ENCODE measurements at places on chromosomes 11 and 22. TPM values are rescaled to one million over a fixed set of nuclear protein-coding genes. Genes with fewer than 3 reads are reported as not detected.

PICALM gene
- total RNA-seq: 152 TPM

- DNase-seq: no peak
Observed at GRCh38 chr11:78201096-78201818, 12.5 kb downstream of the USP35 start.

- peak; percentile 60 for DNase-seq
Observed at GRCh38 chr22:41417622-41418390, 28.8 kb downstream of the TOB2 start.

- peak; percentile 89 for DNase-seq
Observed at GRCh38 chr11:66579017-66579606, 10.7 kb upstream of the CTSF start.

- DNase-seq: no peak
Observed at GRCh38 chr11:33618351-33618710, 82.3 kb downstream of the C11orf91 start.

CRYBA4 gene
- not detected for total RNA-seq

GRCh38 chr22:49310354-49310753 lies 517.3 kb downstream of the BRD1 start:
- DNase-seq: no peak

CASP1 gene
- 9.9 TPM for total RNA-seq

- no peak for DNase-seq
Observed at GRCh38 chr11:62976109-62976508, 8.7 kb downstream of the SLC22A6 start.

GRCh38 chr11:34191578-34191977 lies 86.1 kb downstream of the NAT10 start:
- DNase-seq: no peak

DNA sequence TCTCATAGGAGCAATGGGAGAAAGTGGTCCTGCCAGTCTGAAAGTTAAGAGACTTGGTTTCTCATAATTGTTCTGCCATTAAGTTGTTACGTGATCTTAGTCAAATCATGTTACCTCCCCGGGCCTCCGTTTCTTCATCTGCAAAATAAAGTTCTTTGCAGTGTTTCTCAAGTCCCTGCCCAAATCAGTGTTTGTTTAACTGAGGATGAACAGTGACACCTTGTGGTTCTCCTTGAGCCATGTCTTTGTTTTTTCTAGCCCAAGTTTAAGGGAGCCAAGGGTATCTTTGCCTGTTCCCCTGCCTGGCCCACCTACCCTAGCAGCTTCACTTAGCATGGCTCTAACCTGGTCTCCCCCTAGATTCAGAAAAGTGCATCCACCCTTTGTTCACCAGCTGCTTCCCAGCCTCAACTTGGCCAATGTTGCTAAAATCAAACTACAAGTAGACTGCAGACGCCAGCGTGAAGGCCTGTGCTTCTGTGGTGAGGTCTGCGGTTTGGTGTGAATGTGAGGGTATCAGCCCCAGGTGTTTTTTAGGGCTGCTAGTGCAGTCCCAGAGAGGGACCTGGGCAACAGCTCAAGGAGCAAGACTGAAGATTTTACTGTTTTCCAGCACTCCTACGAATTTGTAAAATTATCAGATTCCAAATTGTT lies 35.5 kb downstream of the FZD4 start:
- no peak for DNase-seq

DNA sequence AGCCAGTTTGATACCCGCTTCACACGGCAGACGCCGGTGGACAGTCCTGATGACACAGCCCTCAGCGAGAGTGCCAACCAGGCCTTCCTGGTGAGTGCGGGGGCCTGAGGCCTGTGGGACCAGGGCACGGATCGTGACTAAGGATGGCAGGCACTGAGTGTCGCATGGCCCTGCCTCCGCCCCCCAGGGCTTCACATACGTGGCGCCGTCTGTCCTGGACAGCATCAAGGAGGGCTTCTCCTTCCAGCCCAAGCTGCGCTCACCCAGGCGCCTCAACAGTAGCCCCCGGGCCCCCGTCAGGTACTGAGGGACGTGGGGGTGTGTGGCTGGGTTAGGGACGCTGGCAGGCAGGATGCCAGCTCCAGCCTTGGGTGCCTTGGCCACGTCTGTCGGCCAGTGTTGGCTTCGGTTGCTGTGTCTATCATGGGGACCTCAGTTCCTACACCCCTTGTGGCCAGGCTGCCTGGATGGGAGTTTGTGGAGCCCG lies 3.0 kb downstream of the PTPRCAP start:
- no peak for DNase-seq

DNA sequence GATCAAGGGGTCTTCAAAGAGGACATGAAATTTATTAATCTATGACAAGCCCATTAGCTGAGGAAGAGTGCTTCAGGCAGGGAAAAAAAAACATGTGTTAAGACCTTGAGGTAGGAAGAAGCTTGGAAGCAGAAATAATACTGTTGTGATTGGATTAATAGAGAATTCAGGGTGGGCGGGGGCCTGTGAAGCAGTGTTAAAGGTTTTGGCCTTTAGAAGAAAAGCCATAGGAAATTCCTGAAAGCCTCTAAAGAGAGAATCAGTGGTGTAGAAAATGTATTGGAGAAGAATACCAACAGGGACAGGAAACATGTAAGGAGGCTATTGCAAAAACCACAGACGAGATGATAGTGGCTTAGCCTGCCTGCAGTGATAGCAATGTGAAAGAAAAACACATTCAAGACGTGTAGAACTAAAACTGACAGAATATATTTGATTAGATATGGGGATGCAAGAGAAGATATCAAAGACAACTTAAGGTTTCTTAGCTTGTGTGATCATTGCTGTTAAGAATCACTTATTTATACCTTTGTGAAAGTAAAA lies 404.4 kb upstream of the ANO3 start:
- DNase-seq: no peak

- no peak for DNase-seq
Observed at GRCh38 chr11:75337195-75337654, 14.2 kb downstream of the ARRB1 start.

GRCh38 chr11:114399490-114400215 lies 658 bp downstream of the C11orf71 start:
- peak; percentile 63 for DNase-seq

DNA sequence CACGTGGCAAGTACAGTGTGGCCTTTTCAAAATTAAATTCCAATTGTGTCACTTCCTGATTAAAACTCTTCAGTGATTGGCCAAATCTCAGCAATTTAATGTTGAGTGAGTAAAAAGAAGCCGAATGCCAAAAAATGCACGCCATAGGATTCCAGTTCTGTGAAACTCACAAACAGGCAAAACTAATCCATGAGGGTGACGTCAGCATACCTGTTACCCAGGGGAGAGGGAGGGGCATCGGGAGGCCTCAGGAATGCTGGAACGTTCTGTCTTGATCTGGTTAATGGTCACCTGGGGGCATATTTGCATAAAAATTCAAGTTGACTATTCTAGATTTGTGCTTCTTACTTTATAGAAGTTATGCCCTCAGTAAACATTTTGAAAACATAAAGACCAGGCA lies 39.9 kb upstream of the RAB1B start:
- peak; percentile 57 for DNase-seq

PNPLA5 gene
- not detected for total RNA-seq

DNA sequence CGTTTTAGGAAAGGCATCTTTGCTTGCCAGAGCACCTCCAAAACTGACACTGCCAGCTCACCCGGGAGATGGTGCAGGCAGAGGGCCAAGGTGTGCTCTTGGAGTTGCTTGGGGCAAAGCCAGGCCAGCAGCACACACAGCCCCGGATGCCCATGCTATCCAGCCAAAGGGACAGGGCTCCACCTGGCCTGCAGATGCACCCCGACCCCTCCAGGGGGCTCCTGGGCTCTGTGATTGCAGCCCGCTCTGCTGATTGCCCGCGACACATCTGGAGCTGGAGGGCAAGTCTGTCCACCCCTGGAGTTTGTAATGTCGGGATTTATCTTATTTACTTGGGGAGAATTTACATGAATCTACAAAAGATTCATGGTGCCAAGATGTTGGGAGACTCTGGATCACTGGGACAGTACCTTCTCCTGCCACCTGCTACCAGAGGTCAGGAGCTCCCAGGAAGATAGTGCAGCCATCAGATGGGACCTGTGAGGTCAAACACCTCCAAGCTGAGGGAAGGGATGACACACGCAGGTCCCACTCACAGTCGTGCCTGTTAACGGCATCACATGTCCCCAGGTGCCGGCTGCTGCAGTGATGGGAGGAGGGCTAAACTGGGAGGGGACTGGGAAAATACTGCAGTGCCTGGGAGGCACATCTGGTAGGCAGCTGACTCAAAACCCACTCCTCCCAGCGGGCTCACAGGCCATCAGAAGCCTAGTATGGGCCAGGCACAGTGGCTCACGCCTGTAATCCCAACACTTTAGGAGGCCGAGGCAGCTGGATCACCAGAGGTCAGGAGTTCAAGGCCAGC lies 17.2 kb downstream of the CBX7 start:
- DNase-seq: peak; percentile 76

- DNase-seq: no peak
Observed at GRCh38 chr22:46153930-46154329, 3.6 kb downstream of the PPARA start.

SIAE gene
- total RNA-seq: 22.6 TPM

GRCh38 chr11:57641011-57641807 lies 8.5 kb downstream of the YPEL4 start:
- DNase-seq: no peak

ISX gene
- total RNA-seq: 53.0 TPM

MUC2 gene
- total RNA-seq: 5.9 TPM

DNA sequence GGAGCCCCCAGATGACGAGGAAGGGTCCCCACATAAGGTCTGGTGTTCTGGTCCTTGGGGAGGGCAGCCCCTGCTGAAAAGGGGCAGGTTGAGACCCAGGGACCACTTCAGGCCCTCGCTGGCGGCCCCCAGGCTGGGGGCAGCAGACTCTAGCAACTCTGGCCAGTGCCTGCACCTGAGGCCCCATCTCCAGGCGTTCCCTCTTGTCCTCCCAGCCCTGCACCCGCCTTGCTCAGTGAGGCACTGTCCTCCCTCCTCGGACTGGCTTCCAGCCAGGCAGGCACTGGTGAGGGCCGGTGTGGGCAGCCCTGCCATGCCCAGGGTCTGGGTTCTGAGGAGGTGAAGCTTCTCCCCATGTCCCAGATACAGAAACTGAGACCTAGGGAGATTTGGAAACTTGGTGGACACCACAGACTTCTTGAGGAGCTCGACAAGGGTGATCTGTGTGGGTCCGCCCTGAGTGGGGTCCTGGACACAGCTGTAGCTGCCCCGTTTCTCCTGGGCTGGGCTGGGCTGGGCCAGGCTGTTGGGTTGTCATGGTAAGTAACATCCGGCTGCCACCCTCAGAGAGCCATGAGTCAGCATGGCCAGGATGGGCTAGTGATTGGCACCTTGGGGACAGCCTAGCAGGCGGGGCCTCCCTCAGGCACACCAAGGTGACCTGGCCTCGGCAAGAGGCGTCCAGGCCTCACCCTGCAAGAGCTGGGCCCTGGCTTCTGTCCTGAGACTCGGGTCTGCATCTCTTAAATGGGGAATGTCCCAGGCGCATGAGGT lies 11.1 kb upstream of the PHLDA2 start:
- peak; percentile 70 for DNase-seq

GRCh38 chr22:41929418-41929810 lies 2.8 kb upstream of the TNFRSF13C start:
- no peak for DNase-seq

MIOX gene
- not detected for total RNA-seq

- DNase-seq: no peak
Observed at GRCh38 chr22:48354096-48354495, 1473.6 kb downstream of the BRD1 start.

GRCh38 chr11:2376751-2377451 lies at the start of gene CD81:
Gene CD81 (plus strand): TSS chr11:2377310. CDS start chr11:2377550, 240 bp downstream.
- DNase-seq: peak; percentile 81

ALX4 gene
- total RNA-seq: not detected
